ENCODE measurements at places on chromosomes 3 and 15.

- peak; percentile 6 for DNase-seq
Measured at GRCh38 chr3:140499114-140499757, 178.6 kb upstream of the TRIM42 start.

GRCh38 chr3:8869613-8870012 lies 93.7 kb downstream of the RAD18 start:
- no peak for DNase-seq

GRCh38 chr3:9204253-9204992 lies 45.0 kb downstream of the SRGAP3 start:
- DNase-seq: no peak

GRCh38 chr3:123587401-123587800 lies 2.5 kb upstream of the HACD2 start:
- no peak for DNase-seq

DNA sequence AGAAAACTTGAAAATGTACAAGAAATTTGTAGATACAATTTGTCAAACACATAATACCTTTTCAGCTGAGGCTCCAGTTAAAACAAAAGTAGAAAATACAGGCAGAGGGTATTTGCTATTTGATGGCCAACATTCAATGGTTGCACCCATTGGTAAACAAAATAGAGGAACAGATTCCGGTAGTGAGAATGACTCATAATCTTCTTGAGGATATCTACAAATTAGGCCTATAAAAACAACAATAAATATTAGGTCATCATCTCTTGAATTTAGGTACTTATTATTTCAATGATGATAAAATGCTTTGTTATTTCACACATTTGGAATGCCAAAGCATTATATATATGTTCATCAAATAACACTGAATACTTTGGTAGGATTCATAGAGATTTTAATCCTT lies 53.4 kb downstream of the DENND4A start:
- DNase-seq: no peak

DNA sequence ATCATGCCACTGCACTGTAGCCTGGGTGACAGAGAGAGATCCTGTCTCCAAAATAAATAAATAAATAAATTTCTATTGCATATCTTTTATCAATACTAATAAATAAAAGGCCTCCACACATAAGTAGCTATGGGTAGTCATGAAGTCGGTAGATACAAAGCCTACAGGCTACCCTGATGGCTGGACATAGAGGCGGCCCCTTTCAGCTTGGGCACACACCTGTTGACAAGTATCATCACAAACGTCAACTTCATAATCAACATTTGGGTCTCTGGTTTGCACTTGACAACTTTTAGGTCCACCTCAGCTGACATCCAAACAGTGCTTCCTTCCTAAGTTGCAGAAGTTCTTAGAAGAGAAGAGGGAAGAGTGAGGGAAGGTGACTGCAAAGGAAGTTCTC lies 53.4 kb downstream of the ITGA11 start:
- no peak for DNase-seq

GRCh38 chr3:192408647-192409200 lies 318.6 kb downstream of the FGF12 start:
- DNase-seq: no peak

All from DMS79 treated with DMSO at 0.1 percent for 48 hours (cell line).